ENCODE measurements at places on chromosomes 11 and 22. TPM values are rescaled to one million over a fixed set of nuclear protein-coding genes. Genes with fewer than 3 reads are reported as not detected.

The TYMP gene
- 53.9 TPM for total RNA-seq

The ISX gene
- total RNA-seq = 0.21 TPM

The KDM4E gene
- total RNA-seq = not detected

The C11orf91 gene
- total RNA-seq = 0.35 TPM

- H3K36me3 ChIP-seq = no peaks in the 10 kb centered on the region
- no peak overlapping the region for H3K27ac ChIP-seq
- H3K27me3 ChIP-seq = no peaks in the 10 kb centered on the region
- no peak overlapping the region for H3K4me3 ChIP-seq
- no peak for DNase-seq
Observed at GRCh38 chr11:59756845-59757244, 1.7 kb downstream of the STX3 start.

DNA sequence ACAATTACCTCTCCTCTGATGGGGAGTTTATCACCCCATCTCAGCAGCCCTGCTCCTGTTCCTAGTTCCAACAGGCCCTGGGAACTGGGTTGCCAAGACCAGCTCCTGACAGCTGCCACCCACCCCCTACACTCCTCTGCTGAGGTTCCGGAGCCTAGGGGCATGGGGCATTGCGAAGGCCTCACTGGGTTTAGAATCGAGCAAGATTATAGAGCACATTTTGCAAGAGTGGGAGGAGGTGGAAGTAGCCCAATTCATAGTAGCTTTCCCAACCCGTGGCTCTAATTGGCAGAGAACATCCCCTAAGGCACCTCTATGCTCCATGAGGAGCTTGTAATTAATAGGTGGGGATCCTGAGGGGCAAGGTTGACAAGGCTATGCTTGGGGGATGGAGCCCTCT lies 23.0 kb downstream of the MYEOV start:
- H3K4me3 ChIP-seq = no peak overlapping the region
- H3K27me3 ChIP-seq = no peaks in the 10 kb centered on the region
- H3K27ac ChIP-seq = no peak overlapping the region
- no peaks in the 10 kb centered on the region for H3K36me3 ChIP-seq

DNA sequence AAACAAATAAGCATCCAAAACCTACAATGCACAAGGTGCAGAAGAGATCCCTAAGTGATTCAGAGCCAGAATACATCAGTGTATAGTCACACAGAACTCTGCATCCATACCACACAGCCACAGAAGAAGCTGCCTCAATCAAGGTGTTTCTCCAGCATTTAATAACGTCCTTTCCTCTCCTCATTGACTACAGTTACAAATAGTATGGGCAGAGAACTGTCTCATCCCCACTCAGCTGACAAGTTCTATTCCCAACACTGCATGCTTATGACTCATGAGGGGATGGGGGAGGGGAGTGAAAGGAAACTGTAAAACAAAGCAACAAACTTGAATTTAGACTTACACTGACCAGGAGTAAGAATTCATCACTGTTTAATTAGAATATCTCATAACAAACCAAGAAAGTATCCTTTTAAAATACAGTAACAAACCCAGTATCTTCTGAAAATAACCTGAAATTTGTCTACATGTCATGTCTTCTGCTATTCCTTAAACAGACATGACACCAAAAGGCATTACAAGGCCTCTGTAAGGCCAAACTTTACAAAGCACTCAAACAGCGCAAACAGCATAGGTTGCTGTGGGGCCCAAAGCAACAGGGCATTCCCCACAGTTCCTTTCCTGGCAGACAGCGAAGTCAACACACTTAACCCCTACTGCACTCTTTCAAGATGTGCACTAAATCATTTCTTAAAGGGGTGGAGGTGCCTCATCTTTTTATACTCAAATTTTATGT lies 29.3 kb downstream of the CELF1 start:
- H3K27me3 ChIP-seq = no peaks in the 10 kb centered on the region
- H3K4me3 ChIP-seq = peak overlapping the region; percentile 29
- peaks cover 47% of the 10 kb centered on the region for H3K4me1 ChIP-seq

GRCh38 chr11:76026281-76026680 lies 180.0 kb downstream of the WNT11 start:
- H3K36me3 ChIP-seq = peaks cover 4% of the 10 kb centered on the region
- no peak overlapping the region for H3K27ac ChIP-seq
- no peaks in the 10 kb centered on the region for H3K4me1 ChIP-seq

DNA sequence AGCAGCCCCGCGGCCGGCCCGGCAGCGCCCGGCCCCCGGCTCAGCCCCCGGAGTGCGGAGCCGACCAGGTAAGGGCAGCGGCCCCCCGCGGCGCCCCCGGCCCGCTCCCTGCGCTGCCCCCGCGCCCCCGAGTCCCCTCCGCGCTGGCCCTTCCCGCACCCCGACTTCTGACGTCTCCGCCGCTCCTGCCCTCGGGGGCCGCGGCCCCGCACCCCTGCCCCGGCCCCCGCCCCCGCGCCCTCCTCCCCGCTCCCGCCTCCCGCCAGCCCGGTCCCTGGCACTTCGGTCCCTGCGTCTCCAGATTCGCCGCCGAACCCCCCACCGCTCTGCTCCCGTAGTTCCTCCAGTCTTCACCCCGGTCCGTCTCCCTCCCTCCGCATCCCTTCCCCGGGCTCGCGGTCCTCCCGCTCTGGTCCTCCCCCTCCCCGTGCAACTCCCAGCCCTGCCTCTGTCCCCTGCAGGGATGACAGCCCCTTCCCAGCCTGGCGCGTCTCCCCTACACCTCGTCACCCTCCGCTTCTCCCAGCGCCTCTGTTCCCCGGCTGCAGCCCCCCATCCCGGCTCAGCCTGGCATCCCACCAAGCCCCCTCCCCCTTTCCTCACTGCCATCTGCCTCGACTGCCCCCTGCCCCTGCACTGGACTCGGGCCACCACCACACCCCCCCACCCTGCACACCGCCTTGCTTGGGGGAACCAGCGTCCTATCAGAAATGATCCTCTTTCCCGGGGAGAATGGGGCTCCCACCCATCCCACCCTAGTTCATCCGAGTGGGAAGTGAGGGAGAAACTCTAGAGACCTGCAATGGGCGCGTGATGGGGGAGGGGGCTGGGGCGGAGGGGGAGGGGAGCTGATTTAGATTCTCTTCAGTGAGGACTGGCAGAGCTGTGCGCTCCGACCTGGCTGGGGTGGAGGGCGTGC lies 531 bp downstream of the GRIK4 start:
- no peak overlapping the region for H3K27ac ChIP-seq
- H3K36me3 ChIP-seq = no peaks in the 10 kb centered on the region
- no peak for DNase-seq
- H3K27me3 ChIP-seq = no peaks in the 10 kb centered on the region
- peak overlapping the region; percentile 16 for H3K4me3 ChIP-seq

The MIEF1 gene
- 50.9 TPM for total RNA-seq

DNA sequence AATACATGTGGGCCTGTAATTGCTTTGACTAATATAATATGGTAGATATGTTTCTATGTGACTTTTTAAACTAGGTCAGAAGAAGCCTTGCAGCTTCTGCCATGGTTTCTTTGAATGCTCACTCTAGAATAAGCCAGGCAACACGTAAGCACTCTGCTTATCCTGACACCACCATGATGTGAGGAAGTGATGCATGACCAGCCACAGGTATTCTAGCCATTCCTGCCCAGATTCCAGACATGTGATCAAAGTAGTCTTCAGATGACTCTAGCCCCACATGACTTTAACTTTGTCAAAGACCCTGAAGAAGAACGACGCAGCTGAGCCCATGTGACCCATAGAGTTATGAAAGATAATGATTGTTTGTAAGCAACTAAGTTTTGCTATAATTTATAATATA lies 276.1 kb upstream of the NCAM1 start:
- no peak for DNase-seq
- H3K4me1 ChIP-seq = no peaks in the 10 kb centered on the region
- no peak overlapping the region for H3K27ac ChIP-seq
- no peaks in the 10 kb centered on the region for H3K27me3 ChIP-seq

- H3K4me1 ChIP-seq = no peaks in the 10 kb centered on the region
- H3K27ac ChIP-seq = no peak overlapping the region
- H3K4me3 ChIP-seq = no peak overlapping the region
- no peaks in the 10 kb centered on the region for H3K27me3 ChIP-seq
- H3K36me3 ChIP-seq = no peaks in the 10 kb centered on the region
Observed at GRCh38 chr22:27306771-27307170, 494.8 kb downstream of the MN1 start.

The DGCR6 gene
- total RNA-seq = 0.13 TPM

DNA sequence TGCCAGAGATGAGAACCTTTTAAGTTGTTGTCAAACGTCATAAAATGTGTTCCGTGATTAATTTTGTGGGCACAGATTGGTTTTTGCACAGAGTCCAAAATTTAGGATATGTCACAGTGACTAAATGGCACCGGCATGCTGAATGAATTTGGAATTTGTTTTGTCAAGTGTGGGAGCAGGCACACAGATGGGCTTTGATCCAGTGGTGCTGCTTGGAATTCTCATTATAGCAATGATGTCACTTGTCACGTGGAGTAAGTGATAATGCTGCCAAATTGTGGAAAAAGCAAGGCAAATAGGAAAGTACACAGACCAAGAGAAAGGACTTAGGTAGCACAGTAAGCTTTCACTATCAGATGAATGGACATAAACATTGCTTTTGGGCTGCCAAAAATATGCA lies 8.0 kb upstream of the LIN7C start:
- no peak overlapping the region for H3K27ac ChIP-seq
- no peak for DNase-seq
- H3K27me3 ChIP-seq = no peaks in the 10 kb centered on the region
- no peaks in the 10 kb centered on the region for H3K36me3 ChIP-seq
- H3K4me3 ChIP-seq = no peak overlapping the region

- no peak overlapping the region for H3K27ac ChIP-seq
- H3K4me1 ChIP-seq = 0 out of 2 replicates have a peak, but pooled peaks cover 4% of the 10 kb centered on the region
- no peak overlapping the region for H3K4me3 ChIP-seq
- no peak for DNase-seq
- no peaks in the 10 kb centered on the region for H3K27me3 ChIP-seq
- H3K36me3 ChIP-seq = no peaks in the 10 kb centered on the region
Observed at GRCh38 chr22:17957204-17957603, 67.2 kb downstream of the MICAL3 start.

The FAM111B gene
- total RNA-seq = 58.9 TPM

GRCh38 chr11:59437770-59438169 lies 1.5 kb downstream of the OR5A1 start:
- no peak overlapping the region for H3K4me3 ChIP-seq
- H3K4me1 ChIP-seq = no peaks in the 10 kb centered on the region
- no peak for DNase-seq

The TMPRSS6 gene
- 0.31 TPM for total RNA-seq

DNA sequence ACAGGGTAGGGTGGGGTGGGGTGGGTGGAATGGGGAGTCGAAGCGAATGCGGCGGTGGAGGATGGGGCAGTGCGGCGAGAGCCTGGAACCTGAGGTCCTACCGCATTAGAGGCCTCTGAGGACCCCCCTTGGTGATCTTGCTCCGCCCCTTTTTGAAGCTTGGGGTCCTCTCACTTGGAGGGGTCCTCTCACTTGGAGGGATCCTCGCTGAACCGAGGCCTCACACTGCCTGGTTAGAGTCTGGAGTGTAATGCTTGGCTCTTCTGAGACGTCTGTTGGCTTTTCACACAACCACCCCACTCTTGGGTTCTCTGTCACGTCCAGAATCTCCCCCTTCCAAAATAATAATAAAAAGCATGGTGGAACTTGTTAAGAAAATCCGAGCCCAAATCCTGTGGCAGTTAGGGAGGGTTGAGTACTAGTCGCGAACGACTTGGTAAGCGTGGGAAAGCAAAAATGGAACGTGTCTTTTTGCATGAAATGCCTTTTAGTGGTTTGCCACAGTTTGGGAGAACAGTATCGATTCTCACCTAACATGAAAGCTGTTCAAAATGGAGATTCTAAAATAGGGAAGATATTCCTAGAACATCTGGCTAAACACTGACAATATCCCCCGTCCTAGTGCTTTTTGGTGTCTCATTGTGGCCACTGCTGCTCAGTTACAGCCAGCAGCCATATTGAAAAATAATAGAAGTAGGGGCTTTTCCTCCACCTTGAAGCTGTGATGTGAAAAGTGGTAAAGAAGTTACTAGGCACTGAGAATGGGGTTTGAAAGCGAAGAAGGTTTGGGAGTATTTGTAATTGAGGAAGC lies 822 bp downstream of the RBX1 start:
- peak; percentile 33 for DNase-seq
- H3K27me3 ChIP-seq = no peaks in the 10 kb centered on the region
- H3K4me1 ChIP-seq = no peaks in the 10 kb centered on the region
- H3K4me3 ChIP-seq = peak overlapping the region; percentile 98
- H3K36me3 ChIP-seq = peaks cover 16% of the 10 kb centered on the region

DNA sequence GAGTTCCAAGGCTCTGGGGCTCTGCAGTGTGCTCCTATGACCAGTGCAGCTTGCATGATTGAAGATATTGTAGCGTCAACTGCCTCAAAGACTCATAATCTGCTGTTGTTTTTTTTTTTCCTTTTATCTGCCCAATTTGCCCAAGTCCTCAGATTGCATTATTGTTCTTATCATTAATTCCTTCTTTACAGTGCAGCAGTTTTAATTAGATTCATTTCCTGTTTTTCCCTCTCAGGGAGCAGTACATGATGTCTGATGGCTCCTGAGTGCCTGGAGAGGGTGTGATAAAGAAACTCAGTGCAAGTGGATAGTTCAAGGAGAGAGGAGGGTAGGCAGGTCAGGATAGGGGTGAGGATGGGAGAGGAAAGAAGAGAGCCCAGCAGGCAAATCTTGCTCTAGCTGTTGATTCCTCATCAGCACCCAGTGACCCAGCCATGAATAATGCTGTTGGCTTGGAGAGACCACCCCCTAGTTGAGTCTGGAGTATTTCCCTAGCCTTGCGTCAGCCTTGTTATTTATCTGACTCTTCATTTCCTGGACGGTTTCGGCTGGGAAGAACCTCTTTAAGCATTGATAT lies 219.6 kb upstream of the SESN3 start:
- no peak overlapping the region for H3K27ac ChIP-seq
- peaks cover 2% of the 10 kb centered on the region for H3K27me3 ChIP-seq
- no peak for DNase-seq
- no peaks in the 10 kb centered on the region for H3K36me3 ChIP-seq

GRCh38 chr11:14376920-14377319 lies 17.9 kb upstream of the RRAS2 start:
- no peaks in the 10 kb centered on the region for H3K36me3 ChIP-seq
- H3K4me1 ChIP-seq = peaks cover 3% of the 10 kb centered on the region
- no peak for DNase-seq
- no peak overlapping the region for H3K27ac ChIP-seq

- H3K36me3 ChIP-seq = no peaks in the 10 kb centered on the region
- no peak for DNase-seq
- H3K27ac ChIP-seq = no peak overlapping the region
- H3K27me3 ChIP-seq = no peaks in the 10 kb centered on the region
- no peaks in the 10 kb centered on the region for H3K4me1 ChIP-seq
- no peak overlapping the region for H3K4me3 ChIP-seq
Observed at GRCh38 chr11:44767421-44767820, 40.7 kb downstream of the TSPAN18 start.

DNA sequence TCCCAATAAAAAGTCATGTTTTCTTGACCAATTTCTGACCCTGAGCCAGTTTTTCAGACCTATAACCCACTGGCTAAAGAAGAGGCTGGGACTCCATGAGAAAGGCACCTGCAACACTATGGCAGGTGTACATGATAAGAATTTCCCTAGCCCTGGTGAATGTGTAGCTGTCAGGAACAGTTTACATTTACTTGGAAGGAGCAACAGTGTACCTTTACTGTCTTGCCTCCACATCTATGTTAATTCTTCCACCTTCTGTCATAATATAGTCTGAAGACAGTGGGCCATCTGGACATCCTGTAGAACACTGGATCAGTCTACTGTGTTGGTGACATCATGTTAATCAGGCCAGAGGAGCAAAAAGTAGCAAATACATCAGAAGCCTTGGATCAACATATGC lies 72.1 kb upstream of the CD82 start:
- peaks cover 3% of the 10 kb centered on the region for H3K27me3 ChIP-seq
- no peaks in the 10 kb centered on the region for H3K4me1 ChIP-seq
- no peaks in the 10 kb centered on the region for H3K36me3 ChIP-seq
- DNase-seq = no peak
- no peak overlapping the region for H3K27ac ChIP-seq

GRCh38 chr11:70543611-70544010 lies 145.3 kb downstream of the CTTN start:
- no peak overlapping the region for H3K27ac ChIP-seq
- no peak overlapping the region for H3K4me3 ChIP-seq
- H3K4me1 ChIP-seq = no peaks in the 10 kb centered on the region
- no peak for DNase-seq
- H3K36me3 ChIP-seq = no peaks in the 10 kb centered on the region

Measured in GM12878 (cell line).